ENCODE measurements at places on chromosomes 16 and 17. TPM values are rescaled to one million over a fixed set of nuclear protein-coding genes. Genes with fewer than 3 reads are reported as not detected.

The RASL10B gene
- 3.3 TPM for total RNA-seq

DNA sequence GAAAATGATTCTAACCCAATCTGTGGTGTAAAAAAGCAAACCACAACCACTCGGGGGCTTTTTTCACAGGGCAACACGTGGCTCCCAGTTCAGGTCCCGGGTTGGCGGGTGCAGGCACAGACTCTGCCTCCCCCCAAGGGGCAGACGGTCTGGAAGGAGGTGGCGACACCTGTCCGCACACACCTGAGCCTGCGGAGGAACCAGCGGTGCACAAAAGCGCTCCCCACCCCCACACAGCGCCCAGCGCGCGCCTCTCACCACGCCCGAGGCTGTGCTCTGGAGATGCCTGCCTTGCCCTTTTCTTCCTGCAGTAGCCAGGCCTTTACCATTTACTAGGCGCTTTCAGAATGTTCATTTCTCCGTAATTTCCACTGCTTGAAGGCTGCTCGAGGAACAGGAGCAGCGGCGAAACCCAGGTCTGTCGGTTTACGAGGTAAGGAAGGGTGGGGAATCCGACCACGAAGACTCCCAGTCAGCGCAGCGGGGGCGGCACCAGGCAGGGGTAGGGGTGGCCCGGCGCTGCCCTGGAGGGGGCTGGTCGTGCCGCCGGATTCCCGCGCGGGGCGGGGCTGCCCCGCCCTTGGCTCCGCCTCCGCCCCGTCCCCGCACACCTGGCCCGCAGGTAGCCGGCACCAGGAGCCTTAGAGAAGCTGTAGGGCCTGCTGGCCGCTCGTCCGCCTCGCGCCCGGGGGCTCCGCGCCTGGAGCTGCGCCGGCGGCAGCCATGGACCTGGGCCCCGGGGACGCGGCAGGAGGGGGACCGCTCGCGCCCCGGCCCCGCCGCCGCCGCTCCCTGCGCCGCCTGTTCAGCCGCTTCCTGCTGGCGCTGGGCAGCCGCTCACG, at the start of gene USP43:
USP43 (plus strand) TSS at position 608 of the 842 bp plus-strand sequence; CDS start at position 724, 116 bp downstream.
- DNase-seq: peak; percentile 41
- H3K4me1 ChIP-seq: peaks cover 6% of the 10 kb centered on the region
- H3K27me3 ChIP-seq: no peaks in the 10 kb centered on the region
- H3K36me3 ChIP-seq: no peaks in the 10 kb centered on the region
- H3K27ac ChIP-seq: no peak within 1 kb of the TSS
- peak within 1 kb of the TSS; percentile 88 for H3K4me3 ChIP-seq

The EPN3 gene
- 0.12 TPM for total RNA-seq

DNA sequence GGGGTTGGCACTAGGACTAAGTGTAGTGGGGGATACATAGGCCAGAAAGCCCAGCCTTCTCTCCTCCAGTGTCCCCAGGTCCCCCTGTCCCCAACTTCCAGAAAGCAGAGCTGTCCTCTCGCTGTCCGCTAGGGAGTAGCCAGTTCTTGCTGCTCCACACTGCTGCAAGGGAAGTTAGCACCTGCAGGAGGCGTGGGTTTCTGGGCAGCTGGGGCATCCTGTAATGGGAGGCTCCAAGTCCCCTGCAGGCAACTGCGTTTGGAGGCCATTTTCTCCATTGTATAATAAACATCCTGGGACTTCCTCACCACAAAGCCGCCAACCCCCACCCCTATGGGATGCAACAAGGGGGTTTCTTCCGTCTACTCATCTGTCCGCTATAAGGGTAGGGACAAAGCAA, 1.7 kb downstream of the RPRML start:
- peak; percentile 81 for DNase-seq
- H3K27me3 ChIP-seq: peaks cover 5% of the 10 kb centered on the region
- H3K27ac ChIP-seq: peak overlapping the region; percentile 92
- no peaks in the 10 kb centered on the region for H3K36me3 ChIP-seq
- H3K4me1 ChIP-seq: peaks cover 33% of the 10 kb centered on the region
- peak overlapping the region; percentile 95 for H3K4me3 ChIP-seq

The HOXB6 gene
- not detected for total RNA-seq

The PRSS36 gene
- total RNA-seq: 0.61 TPM

DNA sequence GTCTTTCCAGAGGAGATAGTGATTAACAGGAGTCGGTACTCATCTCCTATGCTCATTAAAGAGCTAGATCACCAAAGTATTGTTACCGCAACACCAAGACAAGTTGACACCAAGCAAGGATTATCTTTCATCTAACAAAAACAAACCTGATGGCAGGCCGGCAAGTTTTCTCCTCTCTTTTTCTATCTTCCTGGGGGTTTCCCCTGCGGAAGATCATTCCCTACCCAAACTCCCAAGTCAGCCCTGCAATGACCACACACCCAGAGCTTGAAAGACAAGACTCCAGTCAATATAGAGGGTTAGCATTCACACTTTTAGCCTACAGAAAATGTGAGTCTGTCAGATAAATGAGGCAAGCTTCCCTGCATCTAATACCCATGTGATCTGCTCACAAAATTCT, 312.1 kb downstream of the SOX9 start:
- peaks cover 2% of the 10 kb centered on the region for H3K27me3 ChIP-seq
- H3K4me1 ChIP-seq: peaks cover 17% of the 10 kb centered on the region
- H3K36me3 ChIP-seq: no peaks in the 10 kb centered on the region

The CLDN9 gene
- 0.39 TPM for total RNA-seq

DNA sequence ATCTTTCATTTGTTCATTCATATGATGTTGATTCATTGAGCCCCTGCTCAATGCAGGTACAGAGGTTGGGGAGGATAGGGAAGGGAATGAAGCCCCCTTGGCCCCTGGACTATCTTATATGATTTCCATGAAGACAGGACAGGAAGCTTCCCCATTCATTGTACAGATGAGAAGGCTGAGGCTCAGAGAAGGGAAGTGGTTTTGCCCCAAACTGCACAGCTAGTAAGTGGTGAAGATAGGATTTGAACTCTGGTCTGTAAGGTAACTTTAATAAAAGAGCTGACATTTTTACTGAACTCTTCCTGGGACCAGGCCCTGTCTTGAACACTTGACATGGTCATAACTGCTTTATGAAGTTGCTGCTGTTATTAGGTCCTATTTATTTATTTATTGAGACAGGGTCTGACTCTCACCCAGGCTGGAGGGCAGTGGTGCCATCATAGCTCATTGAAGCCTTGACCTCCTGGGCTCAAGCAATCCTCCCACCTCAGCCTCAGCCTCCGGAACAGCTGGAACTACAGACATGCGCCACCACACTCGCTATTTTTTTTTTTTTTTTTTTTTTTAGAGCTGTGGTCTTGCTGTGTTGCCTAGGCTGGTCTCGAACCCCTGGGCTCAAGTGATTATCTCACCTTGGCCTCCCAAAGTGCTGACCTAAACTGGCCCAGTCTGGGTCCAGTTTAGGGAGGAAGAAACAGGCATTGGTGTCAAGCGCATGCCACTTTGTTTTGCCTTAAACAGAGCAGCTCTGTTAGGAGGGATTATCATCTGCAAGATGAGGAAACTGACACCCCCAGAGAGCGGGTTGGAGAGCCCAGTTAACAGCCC, 5.0 kb downstream of the CTF1 start:
- peaks cover 5% of the 10 kb centered on the region for H3K4me1 ChIP-seq
- H3K36me3 ChIP-seq: no peaks in the 10 kb centered on the region

GRCh38 chr16:12143447-12144172, 167.1 kb downstream of the SNX29 start:
- H3K4me3 ChIP-seq: no peak overlapping the region
- no peaks in the 10 kb centered on the region for H3K4me1 ChIP-seq
- no peak for DNase-seq
- H3K36me3 ChIP-seq: no peaks in the 10 kb centered on the region
- no peaks in the 10 kb centered on the region for H3K27me3 ChIP-seq

DNA sequence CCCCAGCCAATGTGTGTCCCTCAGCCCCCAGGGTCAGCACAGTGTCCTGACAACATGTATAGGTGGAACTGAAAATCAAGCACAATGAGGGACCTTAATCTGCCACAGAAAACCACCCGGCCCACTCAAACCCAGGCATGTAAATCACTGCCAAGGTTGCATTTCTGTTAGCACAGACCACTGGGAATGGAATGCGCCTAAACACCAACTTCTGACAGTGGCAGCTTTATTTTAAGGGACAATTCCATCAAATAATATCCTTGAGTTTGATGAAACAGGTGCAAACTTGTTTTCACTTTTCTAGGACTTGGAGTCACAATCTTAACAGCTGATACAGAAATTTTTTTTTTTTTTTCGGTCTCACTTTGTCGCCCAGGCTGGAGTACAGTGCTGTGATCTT, 37.3 kb upstream of the MRPS23 start:
- no peak overlapping the region for H3K27ac ChIP-seq
- DNase-seq: no peak
- H3K27me3 ChIP-seq: peaks cover 14% of the 10 kb centered on the region
- peaks cover 14% of the 10 kb centered on the region for H3K36me3 ChIP-seq

DNA sequence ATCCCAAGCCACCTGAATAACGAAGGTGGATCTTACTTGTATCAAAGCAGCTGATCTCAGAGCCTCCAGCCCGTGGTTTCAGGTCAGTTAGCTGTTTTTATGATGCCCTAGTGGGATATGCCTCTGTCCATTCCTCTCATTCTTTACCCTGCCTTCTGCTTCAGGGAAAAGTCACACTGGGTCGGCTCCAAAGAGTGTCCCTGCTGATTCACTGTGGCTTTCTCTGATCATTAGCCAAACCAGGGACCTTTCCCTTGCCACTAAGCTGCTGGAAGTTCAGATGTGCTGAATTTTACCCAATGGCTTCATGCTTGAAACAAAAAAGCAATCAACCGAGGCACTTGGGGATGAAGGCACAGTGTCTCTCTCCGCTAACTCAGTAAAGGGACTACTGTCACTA, 170.2 kb upstream of the SALL1 start:
- no peak for DNase-seq
- H3K36me3 ChIP-seq: no peaks in the 10 kb centered on the region
- peaks cover 2% of the 10 kb centered on the region for H3K4me1 ChIP-seq
- peaks cover 2% of the 10 kb centered on the region for H3K27me3 ChIP-seq
- H3K4me3 ChIP-seq: no peak overlapping the region
- H3K27ac ChIP-seq: no peak overlapping the region

DNA sequence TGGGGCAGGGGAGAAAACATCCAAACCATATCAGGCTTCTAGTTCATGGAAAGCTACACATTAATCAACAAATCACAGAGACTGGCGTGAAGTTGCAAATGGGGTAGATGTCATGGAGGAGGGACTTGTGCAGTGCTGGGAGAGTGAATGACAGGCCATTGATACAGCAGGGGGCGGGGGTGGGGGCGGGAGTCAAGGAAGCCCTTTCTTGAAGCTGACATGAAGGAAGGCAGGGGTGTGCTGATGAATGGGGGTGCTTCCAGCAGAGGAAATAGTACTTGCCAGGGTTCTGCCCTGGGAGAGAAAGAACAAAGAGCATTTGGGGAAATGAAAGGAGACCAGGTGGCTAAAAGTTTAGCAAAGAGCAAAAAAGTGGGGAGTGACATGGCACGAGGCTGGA, 269.9 kb downstream of the SHISA9 start:
- peaks cover 12% of the 10 kb centered on the region for H3K27me3 ChIP-seq
- peaks cover 26% of the 10 kb centered on the region for H3K4me1 ChIP-seq
- no peak overlapping the region for H3K27ac ChIP-seq
- no peak for DNase-seq
- peaks cover 9% of the 10 kb centered on the region for H3K36me3 ChIP-seq
- no peak overlapping the region for H3K4me3 ChIP-seq

The KRT12 gene
- not detected for total RNA-seq

The ITGAD gene
- not detected for total RNA-seq

DNA sequence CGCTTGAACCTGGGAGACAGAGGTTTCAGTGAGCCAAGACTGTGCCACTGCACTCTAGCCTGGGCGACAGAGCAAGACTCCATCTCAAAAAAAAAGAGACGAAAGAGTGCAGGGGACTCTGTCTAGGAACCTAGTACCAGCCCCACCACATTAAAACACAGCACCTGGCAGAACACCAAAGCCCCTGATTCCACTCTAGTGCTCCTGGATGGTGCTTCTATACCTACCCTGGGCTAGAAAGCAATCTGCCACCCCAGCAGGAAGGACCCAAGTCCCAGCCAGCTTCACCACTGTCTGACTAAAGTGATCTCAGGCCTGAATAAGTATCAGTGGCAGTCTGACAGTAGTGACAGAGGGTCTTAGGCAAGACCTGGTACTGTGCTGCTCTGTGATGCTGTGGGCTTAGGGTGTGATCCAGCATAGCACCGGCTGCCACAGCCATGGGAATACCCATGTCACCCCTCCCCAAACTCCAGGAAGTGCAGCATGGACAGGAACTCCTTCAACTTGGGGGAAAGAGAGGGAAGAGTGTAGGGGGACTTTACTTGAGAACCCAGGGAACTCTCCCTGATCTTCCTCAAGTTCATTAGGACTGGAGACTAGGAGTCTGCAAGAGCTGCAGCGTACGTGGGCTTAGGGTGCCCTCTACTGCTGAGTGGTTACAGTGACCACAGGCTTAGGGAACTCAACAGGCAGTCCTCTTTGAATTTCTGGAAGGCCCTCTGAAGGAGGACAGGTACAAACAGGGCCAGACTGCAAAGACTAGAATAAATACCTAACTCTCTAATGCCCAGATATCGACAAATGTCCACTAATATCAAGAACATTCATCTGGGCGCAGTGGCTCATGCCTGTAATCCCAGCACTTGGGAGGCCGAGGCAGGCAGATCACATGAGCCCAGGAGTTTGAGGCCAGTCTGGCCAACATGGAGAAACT, 30.0 kb upstream of the RNF43 start:
- H3K4me3 ChIP-seq: no peak overlapping the region
- peaks cover 4% of the 10 kb centered on the region for H3K36me3 ChIP-seq
- peak; percentile 81 for DNase-seq
- no peak overlapping the region for H3K27ac ChIP-seq

- no peak overlapping the region for H3K4me3 ChIP-seq
- peaks cover 9% of the 10 kb centered on the region for H3K36me3 ChIP-seq
- H3K4me1 ChIP-seq: peaks cover 1% of the 10 kb centered on the region
- DNase-seq: no peak
- H3K27me3 ChIP-seq: peaks cover 3% of the 10 kb centered on the region
- no peak overlapping the region for H3K27ac ChIP-seq
These were observed 90.3 kb downstream of the RMI2 start for GRCh38 chr16:11435576-11435975.

DNA sequence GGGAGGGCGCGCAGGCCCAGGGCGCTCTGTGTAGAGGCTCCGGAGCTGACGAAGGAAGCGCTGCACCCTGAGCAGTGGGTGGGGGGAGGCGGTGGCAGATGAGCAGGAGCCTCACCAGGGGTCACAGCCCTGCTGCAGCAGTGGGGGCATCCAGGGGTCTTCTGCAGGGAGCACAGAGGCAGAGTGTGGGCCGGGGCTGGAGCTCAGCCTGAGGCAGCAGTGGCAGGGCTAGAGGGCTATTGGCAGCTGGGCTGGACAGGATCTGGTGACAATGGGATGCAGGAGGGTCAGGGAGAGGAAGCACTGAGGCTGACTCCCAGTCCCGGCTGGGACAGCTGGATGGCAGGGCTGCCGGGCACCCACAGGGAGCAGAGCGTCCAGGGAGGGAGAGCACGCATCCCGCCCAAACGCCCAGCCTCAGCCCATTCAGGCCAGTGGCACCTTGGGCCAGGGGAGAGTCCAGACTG, 21.0 kb downstream of the KDM8 start:
- H3K4me1 ChIP-seq: peaks cover 18% of the 10 kb centered on the region
- DNase-seq: no peak
- peaks cover 4% of the 10 kb centered on the region for H3K27me3 ChIP-seq
- no peak overlapping the region for H3K4me3 ChIP-seq

- H3K4me3 ChIP-seq: no peak overlapping the region
- no peaks in the 10 kb centered on the region for H3K36me3 ChIP-seq
- no peaks in the 10 kb centered on the region for H3K27me3 ChIP-seq
- no peak for DNase-seq
- H3K4me1 ChIP-seq: no peaks in the 10 kb centered on the region
These were observed 74.6 kb downstream of the ZNF18 start for GRCh38 chr17:11922638-11923037.

GRCh38 chr17:19686400-19687090, 29.8 kb downstream of the SLC47A2 start:
- no peak for DNase-seq
- no peak overlapping the region for H3K27ac ChIP-seq
- peaks cover 3% of the 10 kb centered on the region for H3K27me3 ChIP-seq
